ENCODE measurements at places on chromosomes 3 and 15.

GRCh38 chr3:100695696-100696095 lies 13.6 kb upstream of the TFG start:
- DNase-seq = no peak

GRCh38 chr3:195524171-195524896 lies 18.8 kb downstream of the PPP1R2 start:
- no peak for DNase-seq

DNA sequence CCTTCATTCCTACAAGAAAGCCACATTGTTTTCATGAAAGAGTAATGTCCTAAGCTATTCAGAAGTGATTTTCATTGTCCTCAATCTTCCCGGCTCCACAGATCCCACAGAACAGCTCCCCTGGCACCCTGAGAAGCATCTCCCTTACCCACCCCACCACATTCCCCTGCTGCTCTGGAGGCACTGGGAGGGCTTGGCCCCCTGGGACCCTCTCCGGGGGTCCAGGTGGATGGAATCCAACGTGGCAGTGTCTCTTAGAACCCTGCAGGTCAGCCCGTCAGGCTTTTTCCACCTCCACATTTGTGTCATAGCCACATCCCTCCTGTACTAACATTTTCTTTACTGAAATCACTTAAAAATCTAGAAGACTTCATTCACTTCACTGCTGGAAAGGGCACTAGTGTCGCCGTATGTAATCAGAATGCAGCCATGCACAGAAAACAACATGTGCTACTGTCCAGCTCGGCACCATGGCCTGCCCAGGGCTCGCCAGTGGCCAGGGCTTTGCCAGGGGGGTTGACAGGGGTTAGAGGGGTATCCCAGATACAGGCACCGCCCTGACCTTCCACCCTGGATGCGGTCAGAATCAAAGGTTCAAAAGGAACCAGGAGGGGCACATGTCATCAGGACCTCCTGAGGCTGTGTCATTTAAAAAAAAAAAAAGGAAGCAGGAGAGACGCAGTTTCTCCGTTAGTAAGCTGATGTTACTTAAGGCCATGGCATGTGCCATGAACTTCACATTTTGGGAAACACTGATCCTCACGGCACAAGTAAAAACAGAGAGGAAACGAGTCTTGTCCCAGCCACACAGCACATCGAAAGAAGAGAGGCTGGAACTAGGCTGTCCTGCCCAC lies 106.3 kb downstream of the LSM3 start:
- DNase-seq = no peak

GRCh38 chr3:156493887-156494286 lies 61.0 kb downstream of the SSR3 start:
- DNase-seq = no peak

- DNase-seq = no peak
Measured at GRCh38 chr3:69718866-69719586, 20.2 kb upstream of the MITF start.

DNA sequence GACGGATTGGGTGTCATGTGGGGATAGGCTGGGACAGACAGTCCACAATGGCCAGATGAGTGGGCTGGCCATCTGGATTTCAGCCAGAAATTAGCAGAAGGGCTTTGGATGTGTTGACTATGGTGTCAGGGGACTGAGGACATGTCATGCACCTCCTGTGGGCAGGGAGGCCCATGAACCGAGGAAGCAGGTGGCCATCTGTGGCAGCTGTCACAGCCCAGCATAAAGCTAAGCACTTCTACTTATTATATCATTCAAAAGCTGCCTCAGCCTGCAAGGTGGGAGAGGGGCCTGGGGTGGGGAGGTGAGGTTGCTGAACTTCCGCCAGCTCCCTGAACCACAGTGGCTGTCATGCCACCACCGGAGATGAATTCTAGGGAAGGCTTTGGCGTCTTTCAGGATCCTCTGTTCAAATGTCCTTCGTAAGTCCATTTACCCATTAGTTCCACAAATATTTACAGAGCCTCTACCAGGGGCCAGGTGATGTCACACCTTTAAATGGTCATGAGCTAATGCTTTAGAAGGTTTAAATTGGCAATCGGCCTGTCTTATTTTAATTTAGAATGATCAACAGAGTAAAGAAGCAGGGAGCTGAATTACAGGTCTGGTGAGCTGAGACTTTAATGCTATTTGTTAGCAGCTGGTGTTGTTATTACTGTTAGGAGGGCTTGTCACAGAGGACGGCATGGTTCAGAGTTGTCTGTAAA lies 23.6 kb upstream of the CAV3 start:
- no peak for DNase-seq

- DNase-seq = peak; percentile 78
Measured at GRCh38 chr15:77819851-77820728, 187.4 kb upstream of the LINGO1 start.

- peak; percentile 73 for DNase-seq
Measured at GRCh38 chr3:143266511-143266910, 146.9 kb downstream of the CHST2 start.

DNA sequence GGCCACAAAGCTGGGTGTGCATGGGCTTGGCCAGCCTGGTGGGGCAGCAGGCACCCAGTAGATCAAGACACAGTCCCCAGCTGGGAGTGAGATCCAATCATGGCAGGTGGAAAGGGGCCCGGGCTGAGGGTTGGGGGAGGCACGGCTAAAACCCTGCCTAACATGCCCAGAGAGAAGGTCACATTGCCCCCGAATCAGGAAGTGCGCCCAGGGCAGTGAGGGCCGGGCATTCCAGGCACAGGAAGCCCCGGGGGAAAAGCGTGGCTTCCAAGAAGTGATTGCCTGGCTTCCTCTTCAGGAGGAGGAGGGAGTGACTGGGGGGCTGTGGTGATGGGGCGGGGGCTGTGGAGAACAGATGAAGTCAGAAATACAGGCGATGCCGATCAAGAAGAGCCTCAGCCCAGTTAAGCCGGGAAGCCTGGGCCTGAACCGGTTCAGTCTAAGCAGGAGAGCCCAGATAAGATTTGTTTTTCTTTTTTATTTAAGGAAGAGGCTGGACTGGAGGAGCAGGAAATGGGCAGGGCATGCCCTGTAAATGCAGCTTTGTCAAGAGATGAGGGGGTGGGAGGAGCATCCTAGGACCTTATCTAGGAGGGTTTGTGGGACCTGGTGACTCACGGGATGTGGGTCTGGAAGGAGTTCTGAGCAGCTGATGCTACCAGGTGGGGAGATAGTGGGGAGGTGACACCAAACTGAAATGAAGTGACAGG lies 83.9 kb downstream of the CHSY1 start:
- DNase-seq = no peak

DNA sequence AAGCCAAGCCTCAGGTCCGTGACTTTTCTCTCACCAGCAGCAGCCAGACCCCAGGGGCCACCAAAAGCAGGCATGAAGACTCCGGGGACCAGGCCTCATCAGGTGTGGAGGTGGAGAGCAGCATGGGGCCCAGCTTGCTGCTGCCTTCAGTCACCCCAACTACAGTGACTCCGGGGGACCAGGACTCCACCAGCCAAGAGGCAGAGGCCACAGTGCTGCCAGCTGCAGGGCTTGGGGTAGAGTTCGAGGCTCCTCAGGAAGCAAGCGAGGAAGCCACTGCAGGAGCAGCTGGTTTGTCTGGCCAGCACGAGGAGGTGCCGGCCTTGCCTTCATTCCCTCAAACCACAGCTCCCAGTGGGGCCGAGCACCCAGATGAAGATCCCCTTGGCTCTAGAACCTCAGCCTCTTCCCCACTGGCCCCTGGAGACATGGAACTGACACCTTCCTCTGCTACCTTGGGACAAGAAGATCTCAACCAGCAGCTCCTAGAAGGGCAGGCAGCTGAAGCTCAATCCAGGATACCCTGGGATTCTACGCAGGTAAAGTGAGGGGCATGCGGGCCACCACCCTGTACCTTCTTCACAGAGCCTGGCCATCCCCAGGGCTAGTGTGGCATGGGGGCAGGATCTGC lies 12.0 kb upstream of the ABTB1 start:
- DNase-seq = no peak

- no peak for DNase-seq
Measured at GRCh38 chr3:142597906-142598305, 1.7 kb downstream of the PLS1 start.

DNA sequence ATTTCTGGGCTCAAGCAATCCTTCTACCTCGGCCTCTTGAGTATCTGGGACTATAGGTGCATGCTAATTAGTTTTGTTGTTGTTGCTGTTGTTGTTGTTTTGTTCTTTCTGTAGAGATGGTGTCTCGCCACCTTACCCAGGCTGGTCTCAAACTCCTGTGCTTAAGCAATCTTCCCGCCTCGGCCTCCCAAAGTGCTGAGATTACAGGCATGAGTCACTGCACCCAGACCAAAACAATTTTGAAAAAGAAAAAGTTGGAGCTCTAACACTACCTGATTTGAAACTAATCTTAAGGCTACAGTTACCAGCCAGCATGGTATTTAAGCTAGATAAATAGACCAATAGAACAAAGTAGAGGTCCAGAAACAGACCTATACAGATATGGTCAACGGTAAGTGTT lies 29.8 kb downstream of the KPNA1 start:
- DNase-seq = no peak

DNA sequence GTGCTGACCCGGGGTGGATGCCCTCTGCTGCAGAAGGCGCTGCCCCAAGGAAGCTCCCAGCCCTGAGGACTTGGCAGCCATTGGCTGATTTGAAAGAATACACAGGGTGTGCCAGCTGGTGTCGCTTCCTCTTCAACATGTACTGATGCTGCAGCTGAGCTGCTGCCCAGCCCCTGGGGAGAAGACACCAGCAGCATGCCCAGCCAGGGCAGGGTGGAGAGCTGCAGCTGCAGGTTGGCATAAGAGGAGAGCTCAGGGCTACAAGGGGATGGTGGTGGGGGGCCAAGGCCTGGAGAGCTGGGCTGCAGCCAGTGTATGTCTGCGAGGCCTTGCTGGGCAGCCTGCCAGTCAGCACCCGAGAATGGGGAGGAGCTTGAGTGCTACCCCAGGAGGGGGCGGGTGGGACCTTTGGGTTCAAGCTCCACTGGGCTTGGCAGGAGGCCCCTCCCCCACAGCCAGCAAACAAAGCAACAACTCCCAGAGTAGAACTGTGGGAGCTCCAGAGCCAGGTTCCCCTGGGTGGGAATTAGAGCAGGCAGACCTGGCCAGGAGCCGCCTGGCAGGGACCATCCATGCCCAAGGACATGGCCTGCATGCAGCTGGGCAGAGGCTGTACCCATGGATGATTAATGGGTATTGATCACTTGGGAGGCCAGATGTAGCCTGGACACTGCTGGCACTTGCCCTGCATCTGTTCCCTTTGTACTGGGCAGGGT lies 9.2 kb upstream of the SEMA4B start:
- DNase-seq = no peak

GRCh38 chr15:83516935-83517334 lies 69.8 kb downstream of the SH3GL3 start:
- DNase-seq = no peak

GRCh38 chr3:189267981-189268613 lies 96.3 kb downstream of the TPRG1 start:
- no peak for DNase-seq

Measured in spinal cord (tissue), 10 donors.